ENCODE measurements at places on chromosomes 2 and 18. TPM values are rescaled to one million over a fixed set of nuclear protein-coding genes. Genes with fewer than 3 reads are reported as not detected.

MXD1 gene
- polyA plus RNA-seq: 40.6 TPM

CFAP65 gene
- polyA plus RNA-seq: not detected

ITPRIPL1 gene
- 1.8 TPM for polyA plus RNA-seq

FAM237A gene
- polyA plus RNA-seq: not detected

C2orf74 gene
- 11.1 TPM for polyA plus RNA-seq

REEP1 gene
- polyA plus RNA-seq: not detected

ESPNL gene
- polyA plus RNA-seq: 1.7 TPM

MC4R gene
- polyA plus RNA-seq: not detected

ACVR1 gene
- polyA plus RNA-seq: 6.5 TPM

QPCT gene
- 0.87 TPM for polyA plus RNA-seq

SLC9A4 gene
- not detected for polyA plus RNA-seq

ASAP2 gene
- 0.04 TPM for polyA plus RNA-seq

MARCO gene
- polyA plus RNA-seq: 0.04 TPM

LTBP1 gene
- 0.12 TPM for polyA plus RNA-seq

DYSF gene
- 0.12 TPM for polyA plus RNA-seq

LCT gene
- 0.03 TPM for polyA plus RNA-seq

TPO gene
- not detected for polyA plus RNA-seq

Measured in B cell (primary cell).